ENCODE measurements at places on chromosomes 5 and 9. TPM values are rescaled to one million over a fixed set of nuclear protein-coding genes. Genes with fewer than 3 reads are reported as not detected.

The PCDH1 gene
- total RNA-seq = 42.6 TPM

The GABBR2 gene
- total RNA-seq = not detected

The CDKN2A gene
- total RNA-seq = 1.7 TPM

The PCDHGC4 gene
- 4.7 TPM for total RNA-seq

The IL33 gene
- total RNA-seq = 22.5 TPM

The SPINK6 gene
- not detected for total RNA-seq

The GZMA gene
- not detected for total RNA-seq

The LVRN gene
- 12.9 TPM for total RNA-seq

The LCN2 gene
- not detected for total RNA-seq

- no peak for DNase-seq
- peaks cover 23% of the 10 kb centered on the region for H3K4me1 ChIP-seq
- no peak overlapping the region for H3K4me3 ChIP-seq
- H3K27me3 ChIP-seq = no peaks in the 10 kb centered on the region
Observed at GRCh38 chr5:134131165-134131564, 16.7 kb downstream of the TCF7 start.

DNA sequence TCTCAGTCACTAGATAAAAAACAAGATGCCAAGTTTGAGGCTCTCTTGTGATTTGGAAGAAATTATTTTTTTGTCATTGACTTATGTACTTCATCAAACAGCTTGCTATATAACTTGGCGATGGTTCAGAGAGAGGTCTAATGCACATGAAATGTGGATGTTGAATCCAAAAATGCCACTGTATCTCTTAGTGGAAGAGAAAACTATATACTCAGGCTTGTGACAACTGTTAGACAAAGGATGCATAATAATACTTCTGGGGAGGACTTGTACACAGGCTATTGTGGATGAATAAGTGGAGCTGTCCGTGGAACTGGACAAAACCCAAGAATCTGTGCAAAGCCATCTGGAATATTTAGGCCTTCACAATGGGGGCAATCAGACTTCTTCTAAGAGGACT is 162.9 kb upstream of the NMUR2 start:
- no peak overlapping the region for H3K4me3 ChIP-seq
- no peaks in the 10 kb centered on the region for H3K4me1 ChIP-seq
- H3K27ac ChIP-seq = no peak overlapping the region

GRCh38 chr5:457195-457961 is 14.4 kb downstream of the EXOC3 start:
- H3K4me3 ChIP-seq = no peak overlapping the region
- no peaks in the 10 kb centered on the region for H3K27me3 ChIP-seq
- no peaks in the 10 kb centered on the region for H3K4me1 ChIP-seq
- peaks cover 34% of the 10 kb centered on the region for H3K36me3 ChIP-seq
- no peak overlapping the region for H3K27ac ChIP-seq
- no peak for DNase-seq

- no peak within 1 kb of the TSS for H3K4me3 ChIP-seq
- no peak for DNase-seq
- no peak within 1 kb of the TSS for H3K27ac ChIP-seq
- H3K36me3 ChIP-seq = no peaks in the 10 kb centered on the region
- H3K27me3 ChIP-seq = no peaks in the 10 kb centered on the region
Observed at GRCh38 chr5:71719063-71719964, at the start of gene CARTPT. Gene CARTPT (plus strand): TSS chr5:71719275. CDS start chr5:71719294, 19 bp downstream.

- H3K27ac ChIP-seq = no peak overlapping the region
- H3K4me1 ChIP-seq = no peaks in the 10 kb centered on the region
- no peaks in the 10 kb centered on the region for H3K36me3 ChIP-seq
- no peak for DNase-seq
Observed at GRCh38 chr5:165231821-165232508, 1726.5 kb downstream of the MAT2B start.

DNA sequence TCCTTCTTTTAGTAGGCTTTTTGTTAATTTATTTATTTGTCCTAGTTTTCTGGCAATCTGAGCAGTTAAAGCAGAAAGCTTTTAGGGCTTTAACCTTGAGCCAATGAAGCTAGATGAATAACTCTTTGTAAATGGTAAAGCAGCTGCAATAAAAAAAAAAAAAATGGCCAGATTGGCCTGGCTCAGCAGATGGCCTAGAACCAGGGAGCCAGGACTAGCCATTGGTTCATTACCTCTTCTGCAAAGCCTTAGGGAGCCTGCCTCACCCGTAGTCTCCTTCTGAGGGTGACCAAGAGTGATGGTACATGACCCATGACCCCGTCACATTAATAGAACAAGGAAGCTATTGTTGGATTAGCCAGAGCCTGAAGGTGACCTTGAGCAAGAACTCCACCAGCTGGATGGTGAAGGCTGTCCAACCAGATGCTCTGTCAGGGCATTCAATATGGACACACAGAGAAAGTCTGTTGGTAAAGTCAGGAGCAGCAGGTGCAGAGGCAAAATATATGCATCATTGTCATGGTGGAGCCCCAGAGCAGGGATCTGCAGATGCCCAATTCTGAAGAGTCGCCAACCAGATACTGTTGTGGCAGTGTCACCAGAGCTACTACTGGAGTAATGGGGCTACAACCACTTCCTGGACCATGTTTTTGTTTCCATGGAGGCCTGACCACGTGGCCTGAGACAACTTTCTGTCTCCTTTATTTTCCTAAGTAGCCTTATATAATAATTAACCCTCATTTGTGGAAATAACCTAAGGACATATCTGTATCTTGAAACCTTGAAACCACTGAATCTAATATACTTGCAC is 100.7 kb downstream of the MTX3 start:
- no peak overlapping the region for H3K27ac ChIP-seq
- H3K4me3 ChIP-seq = no peak overlapping the region
- H3K4me1 ChIP-seq = no peaks in the 10 kb centered on the region
- H3K27me3 ChIP-seq = no peaks in the 10 kb centered on the region

GRCh38 chr9:109179801-109180523 is 12.9 kb upstream of the FRRS1L start:
- peaks cover 11% of the 10 kb centered on the region for H3K36me3 ChIP-seq
- H3K27ac ChIP-seq = no peak overlapping the region
- DNase-seq = no peak

GRCh38 chr9:691825-692400 is 149.6 kb upstream of the DMRT1 start:
- peak overlapping the region; percentile 43 for H3K27ac ChIP-seq
- DNase-seq = no peak
- H3K27me3 ChIP-seq = no peaks in the 10 kb centered on the region
- no peaks in the 10 kb centered on the region for H3K36me3 ChIP-seq

- no peaks in the 10 kb centered on the region for H3K4me1 ChIP-seq
- H3K4me3 ChIP-seq = no peak overlapping the region
- no peaks in the 10 kb centered on the region for H3K27me3 ChIP-seq
- peaks cover 4% of the 10 kb centered on the region for H3K36me3 ChIP-seq
- DNase-seq = no peak
Observed at GRCh38 chr5:90968319-90968718, 409.7 kb downstream of the ADGRV1 start.

GRCh38 chr9:16377311-16377710 is 493.2 kb downstream of the BNC2 start:
- no peaks in the 10 kb centered on the region for H3K27me3 ChIP-seq
- DNase-seq = no peak
- H3K36me3 ChIP-seq = no peaks in the 10 kb centered on the region
- no peak overlapping the region for H3K27ac ChIP-seq
- no peaks in the 10 kb centered on the region for H3K4me1 ChIP-seq

- no peaks in the 10 kb centered on the region for H3K36me3 ChIP-seq
- no peak for DNase-seq
- no peaks in the 10 kb centered on the region for H3K4me1 ChIP-seq
- H3K4me3 ChIP-seq = no peak overlapping the region
Observed at GRCh38 chr5:96350678-96351077, 82.4 kb downstream of the PCSK1 start.

GRCh38 chr9:134333234-134333873 is 7.1 kb downstream of the RXRA start:
- peaks cover 99% of the 10 kb centered on the region for H3K4me1 ChIP-seq
- DNase-seq = no peak
- no peak overlapping the region for H3K4me3 ChIP-seq
- no peaks in the 10 kb centered on the region for H3K36me3 ChIP-seq
- H3K27ac ChIP-seq = peak overlapping the region; percentile 34

GRCh38 chr9:129400971-129401622 is 219.8 kb downstream of the C9orf50 start:
- no peaks in the 10 kb centered on the region for H3K27me3 ChIP-seq
- peak overlapping the region; percentile 70 for H3K27ac ChIP-seq
- no peak overlapping the region for H3K4me3 ChIP-seq
- peaks cover 13% of the 10 kb centered on the region for H3K4me1 ChIP-seq
- no peak for DNase-seq

- H3K4me3 ChIP-seq = no peak overlapping the region
- no peak overlapping the region for H3K27ac ChIP-seq
- no peaks in the 10 kb centered on the region for H3K4me1 ChIP-seq
- H3K36me3 ChIP-seq = no peaks in the 10 kb centered on the region
- DNase-seq = no peak
- no peaks in the 10 kb centered on the region for H3K27me3 ChIP-seq
Observed at GRCh38 chr9:4138180-4138579, 161.7 kb downstream of the GLIS3 start.
